ENCODE measurements at places on chromosomes 11 and 22.

DNA sequence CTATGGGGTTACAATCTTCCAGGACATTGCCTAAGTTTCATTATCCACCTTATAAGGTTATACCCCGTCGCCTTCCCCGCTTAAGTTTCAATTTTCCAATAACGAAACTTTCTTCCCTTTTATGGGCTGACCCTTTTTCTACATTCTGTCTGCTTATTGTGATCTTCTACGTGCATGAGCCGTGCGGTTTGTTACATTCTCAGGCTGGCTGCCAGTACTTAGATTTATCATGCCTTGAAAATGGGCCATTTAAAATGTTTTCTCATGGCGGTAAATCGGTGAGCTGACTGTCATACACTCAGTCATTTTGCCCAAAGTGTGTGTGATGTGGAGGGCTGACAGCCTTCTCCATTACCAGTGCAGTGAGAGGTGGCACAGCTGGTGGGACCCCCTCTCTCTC lies 23.3 kb downstream of the DGCR6L start:
- no peak for DNase-seq

GRCh38 chr11:122154994-122155393 lies 39.0 kb upstream of the BLID start:
- no peak for DNase-seq

GRCh38 chr22:50315289-50316113 lies 8.1 kb upstream of the PLXNB2 start:
- DNase-seq, result no peak

- DNase-seq, result no peak
Measured at GRCh38 chr11:111334532-111335502, 36.5 kb downstream of the POU2AF3 start.

DNA sequence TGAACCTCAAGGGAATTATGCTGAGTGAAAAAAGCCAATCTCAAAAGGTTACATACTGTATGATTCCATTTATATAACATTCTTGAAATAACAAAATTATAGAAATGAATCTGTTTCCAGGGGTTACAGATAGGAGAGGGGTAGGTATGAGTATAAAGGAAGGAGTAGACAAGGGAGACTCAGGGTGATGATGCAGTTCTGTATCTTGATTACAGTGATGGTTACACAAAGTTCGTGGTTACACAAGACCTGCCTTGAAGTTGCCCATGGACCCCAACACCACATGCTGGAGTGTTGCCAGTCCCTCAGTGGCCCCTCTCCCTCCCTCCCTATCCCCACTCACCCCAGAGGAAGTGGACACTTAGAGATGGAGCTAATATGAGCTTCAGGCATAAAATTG lies 20.3 kb downstream of the STK33 start:
- DNase-seq, result no peak

GRCh38 chr11:122168218-122168617 lies 52.2 kb upstream of the BLID start:
- DNase-seq, result no peak

- no peak for DNase-seq
Measured at GRCh38 chr22:49512487-49513165, 315.0 kb downstream of the BRD1 start.

GRCh38 chr11:27207025-27207650 lies 155.9 kb downstream of the CCDC34 start:
- DNase-seq, result no peak
